8988T (cell line): ENCODE measurements at places on chromosomes 7 and 10.

- DNase-seq, result no peak
Measured at GRCh38 chr10:33655921-33656320, 321.5 kb upstream of the NRP1 start.

DNA sequence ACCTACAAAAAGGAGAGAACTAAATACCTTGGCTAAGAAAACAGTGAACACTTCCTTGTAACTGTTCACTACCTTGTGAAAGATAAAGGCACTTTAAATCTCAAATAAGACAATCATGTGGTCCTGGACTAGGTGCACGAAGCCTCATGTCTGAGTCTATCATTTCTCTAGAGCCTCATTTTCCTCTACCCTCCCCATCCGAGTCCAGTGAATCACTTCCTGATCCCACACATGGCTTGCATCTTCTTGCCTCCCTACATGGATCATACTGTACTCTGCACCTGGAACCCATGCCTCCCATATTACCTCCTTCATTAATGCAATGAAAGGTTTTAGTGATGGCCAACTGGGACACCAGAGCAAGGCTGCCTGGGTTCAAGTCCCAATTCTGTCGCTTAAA lies 34.5 kb downstream of the SNX10 start:
- no peak for DNase-seq

- no peak for DNase-seq
Measured at GRCh38 chr7:76997381-76998284, 34.5 kb downstream of the SPDYE17 start.

DNA sequence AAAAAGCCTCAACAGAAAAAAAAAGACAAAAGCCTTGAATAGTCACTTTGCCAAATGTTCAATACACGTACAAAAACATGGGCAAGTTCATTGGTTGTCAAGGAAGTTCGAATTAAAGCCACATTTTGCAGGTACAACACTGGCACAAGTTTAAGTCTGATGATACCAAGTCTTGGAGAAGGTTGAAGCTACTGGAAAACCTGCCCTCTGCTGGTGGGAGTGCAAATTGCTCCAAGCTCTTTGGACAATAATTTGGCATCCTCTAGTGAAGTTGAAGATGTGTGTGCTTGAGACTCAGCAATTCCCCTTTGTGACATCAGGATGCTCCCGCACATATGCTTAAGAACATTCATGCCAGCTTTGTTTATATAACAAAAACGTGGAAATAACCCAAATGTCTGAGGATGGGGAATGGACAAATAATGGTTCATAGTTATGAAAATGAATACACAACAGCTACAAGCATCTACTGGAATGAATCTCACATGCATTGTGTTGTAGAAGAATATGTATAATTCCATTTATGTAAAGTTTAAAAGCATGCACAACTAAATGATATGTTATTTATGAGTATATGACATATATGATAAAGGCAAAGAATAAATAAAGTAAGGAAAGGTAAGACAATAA lies 120.0 kb upstream of the PLPP4 start:
- DNase-seq, result no peak

DNA sequence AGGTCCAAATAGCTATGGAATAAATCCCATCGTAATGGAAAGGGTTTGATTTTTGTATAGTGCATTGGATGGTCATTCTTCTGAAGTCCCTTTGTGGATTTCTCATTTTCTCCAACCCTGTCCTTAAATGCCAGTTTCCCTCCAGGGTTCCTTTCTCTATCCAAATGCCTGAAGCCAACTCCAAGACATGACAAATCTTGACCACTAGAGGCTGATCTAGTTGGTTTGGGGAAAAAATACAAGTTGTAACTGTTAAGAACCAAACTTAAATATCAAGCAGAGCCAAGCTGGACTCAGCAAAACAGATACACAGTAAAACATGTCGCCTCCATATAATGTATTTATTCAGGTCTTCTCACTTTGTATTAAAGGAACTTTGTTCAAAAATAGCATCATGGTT lies 28.7 kb downstream of the FRMD4A start:
- no peak for DNase-seq

DNA sequence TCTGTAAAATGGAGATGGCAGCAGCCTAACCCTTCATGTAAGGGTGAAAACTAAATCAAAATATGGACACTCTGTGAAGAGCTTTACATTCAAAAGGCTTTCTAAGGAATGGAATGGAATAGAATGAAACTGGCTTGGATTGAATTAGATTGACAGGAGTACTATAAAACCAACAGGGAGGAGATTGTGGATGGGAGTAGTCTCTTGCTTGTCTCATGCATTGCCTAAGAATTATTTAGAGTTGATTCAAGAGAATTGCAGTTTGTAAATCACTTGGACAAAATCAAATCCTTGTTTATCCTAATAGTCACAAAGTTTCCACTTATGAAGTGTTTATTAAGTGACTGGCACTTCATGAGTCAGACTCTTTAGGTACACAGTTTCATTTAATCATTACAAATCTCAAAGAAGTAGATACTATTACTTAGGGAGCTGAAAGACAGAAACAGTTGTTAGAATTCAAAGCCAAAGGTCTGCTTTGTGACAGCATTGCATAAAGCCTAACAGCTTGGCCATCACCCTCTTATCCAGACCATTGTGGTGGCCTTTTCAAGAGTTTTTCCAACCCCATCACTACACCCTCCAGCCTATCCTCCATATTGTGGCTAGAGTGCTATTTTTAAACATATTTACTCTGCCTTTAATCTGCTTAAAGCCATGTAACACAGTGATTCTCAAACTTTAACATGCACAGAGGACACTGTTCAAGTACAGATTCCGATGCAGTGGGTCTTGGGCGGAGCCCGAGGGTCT lies 91.9 kb upstream of the GHITM start:
- no peak for DNase-seq

DNA sequence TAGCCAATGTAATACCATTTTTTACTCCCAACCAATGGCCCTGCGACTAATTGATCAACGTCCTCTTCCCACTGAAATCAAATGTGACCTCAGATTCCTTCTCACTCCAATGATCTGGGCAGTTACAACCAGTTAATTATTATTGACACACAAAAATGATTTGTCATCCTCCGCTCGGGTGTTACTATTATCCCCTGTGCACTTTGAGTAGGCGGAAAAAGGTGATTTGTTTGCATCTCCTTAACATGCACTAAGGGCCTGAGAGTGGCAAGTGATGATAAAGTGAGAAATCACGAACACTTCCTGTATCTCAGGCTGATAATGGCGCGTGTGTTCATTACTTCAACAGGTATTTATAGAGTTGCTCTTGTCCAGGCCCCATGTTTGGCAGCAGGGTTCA lies 40.9 kb upstream of the PNLIP start:
- DNase-seq, result no peak

DNA sequence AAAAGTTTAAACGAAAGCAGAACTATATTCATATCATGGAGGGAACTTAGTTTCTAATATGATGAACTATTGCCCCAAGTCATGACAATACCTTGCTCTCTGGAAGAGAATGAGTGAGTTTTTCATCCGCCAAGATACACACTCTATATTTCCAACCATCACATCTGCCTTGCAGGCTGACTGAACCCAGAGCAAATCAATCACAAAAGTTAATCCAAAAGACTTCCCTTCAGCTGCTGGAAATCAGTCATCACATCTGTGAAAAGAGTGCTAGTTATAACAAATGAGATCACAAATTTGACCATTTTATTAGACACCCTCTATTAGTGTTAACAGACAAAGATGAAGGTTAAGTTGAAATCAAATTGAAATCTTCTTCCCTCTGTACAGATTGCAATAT lies 261.7 kb upstream of the PRKCQ start:
- no peak for DNase-seq

GRCh38 chr7:150361402-150361801 lies 7.2 kb upstream of the REPIN1 start:
- no peak for DNase-seq

DNA sequence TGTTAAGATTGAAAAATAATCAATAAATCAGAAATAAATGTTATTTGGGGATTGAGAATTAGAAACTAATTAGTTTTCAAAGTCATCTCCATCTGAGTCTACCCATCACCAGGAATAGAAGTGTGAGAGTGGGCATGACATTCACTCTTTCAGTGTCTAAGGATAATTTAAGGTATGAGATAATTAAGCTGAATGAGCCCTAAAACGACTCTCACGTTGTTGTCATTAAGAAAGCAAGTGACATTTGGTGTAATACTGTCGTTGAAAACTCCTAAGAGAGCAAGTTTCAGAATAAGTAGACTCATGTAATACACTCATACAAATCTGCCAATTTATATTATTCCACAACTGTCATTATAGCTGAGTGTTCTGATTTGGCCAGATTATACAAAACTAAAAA lies 7.1 kb downstream of the AGMO start:
- no peak for DNase-seq

DNA sequence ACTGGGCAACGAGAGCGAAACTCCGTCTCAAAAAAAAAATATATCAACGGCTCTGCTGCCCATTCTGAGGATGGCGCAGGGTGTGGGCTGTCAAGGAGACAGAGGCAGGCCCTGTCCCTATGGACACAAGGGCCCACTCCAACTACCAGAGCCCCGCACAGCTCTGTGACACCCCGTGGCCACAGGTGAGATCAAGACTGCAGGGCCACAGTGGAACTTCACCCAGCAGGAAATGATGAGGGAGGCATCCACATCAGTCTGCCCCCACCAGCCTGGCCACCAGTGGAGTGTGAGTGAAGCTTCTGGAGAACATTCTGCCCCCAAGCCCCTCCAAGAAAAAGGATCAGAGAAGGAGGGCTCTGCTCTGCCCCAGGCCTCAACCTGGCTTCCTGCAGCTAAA lies 136.7 kb downstream of the DLG5 start:
- DNase-seq, result no peak

DNA sequence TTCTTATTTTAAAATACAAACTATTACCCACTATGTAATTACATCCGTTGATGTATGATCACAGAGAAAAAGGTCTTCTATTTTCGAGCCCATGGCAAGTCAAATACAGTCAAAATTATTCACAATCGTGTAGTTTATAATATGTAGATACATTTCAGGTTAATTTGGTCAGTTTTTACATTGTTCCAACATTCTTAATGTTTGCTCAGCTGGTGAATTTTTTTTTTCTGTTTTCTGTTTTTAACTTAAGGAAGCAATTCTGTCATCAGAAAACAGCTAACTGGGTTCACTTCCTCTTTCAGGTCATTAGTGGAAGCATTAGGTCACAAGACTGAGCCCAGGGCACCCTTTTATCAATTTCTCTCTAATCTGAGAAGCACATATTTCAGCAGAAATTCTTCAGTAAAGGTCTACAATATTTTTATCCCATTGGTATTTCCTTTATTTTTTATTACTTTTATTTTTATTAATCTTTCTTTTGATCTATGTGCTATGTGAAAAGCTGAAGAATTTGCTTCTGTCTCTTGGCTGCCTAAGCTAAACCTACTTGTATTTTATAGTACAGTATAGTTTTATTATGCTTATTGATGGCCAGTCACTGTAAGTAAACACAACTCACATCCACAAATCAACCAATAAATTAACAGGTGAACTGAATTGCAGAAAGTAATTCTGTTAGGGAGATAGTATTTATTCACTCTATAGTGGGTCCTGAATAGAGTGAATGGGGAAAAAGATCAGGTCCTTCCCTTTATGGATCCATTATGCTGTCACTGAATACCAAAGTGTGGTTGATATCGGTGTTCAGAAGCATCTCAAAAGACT lies 84.6 kb downstream of the ICA1 start:
- DNase-seq, result no peak

DNA sequence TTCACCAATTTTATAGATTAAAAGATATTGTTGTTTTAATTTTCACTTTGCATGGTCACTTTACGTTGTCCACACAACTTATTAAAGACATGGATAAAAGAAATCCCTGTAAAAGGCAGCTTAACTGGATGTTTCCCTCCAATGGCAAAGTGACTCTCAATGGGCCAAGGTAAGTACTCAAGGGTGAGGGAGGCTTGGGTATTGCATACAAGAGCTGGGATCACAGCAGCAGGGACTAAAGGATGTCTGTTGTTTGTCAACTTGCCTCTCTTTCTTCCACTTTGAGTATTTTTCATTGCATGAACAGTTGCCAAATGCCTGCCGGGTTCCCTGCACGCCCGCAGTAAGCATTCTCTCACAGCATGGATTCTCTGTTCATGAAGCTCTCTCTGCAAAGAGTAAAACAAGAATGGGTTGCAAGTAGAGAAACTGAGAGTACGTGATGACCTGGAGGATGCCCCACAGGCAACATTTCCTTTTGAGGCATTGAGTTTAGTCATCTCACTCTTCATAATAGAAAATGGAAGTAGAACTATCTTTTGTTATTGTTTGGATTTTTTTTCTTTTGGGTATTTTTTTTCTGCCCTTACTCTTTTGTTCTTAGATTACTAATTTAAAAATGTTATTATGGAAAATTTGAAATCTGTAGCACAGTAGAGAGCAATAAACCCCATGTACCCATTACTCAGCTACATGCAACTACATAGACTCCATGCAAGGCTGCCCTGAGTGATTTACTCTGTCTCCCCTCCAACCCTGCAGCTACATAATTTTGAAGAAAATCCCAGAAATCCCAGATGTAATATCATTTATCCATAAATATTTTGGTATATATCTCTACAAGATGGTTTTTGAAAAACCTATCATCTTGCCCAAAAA lies 26.3 kb downstream of the GPR141 start:
- no peak for DNase-seq

- DNase-seq, result no peak
Measured at GRCh38 chr10:106565546-106565945, 599.0 kb downstream of the SORCS1 start.

- DNase-seq, result no peak
Measured at GRCh38 chr10:14327527-14327926, 3.2 kb downstream of the FRMD4A start.

DNA sequence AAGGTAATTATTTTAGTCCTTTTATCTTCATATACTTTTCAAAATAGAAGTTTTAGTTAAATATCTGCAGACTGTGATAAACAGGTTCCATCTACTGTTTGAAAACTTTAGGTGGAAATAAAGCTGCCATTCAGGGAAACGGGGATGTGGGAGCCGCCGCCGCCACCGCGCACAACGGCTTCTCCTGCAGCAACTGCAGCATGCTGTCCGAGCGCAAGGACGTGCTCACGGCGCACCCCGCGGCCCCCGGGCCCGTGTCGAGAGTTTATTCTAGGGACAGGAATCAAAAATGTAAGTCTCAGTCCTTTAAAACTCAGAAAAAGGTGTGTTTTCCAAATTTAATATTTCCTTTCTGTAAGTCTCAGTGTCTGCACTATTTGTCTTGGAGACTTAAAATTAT lies 11.0 kb downstream of the SUN1 start:
- no peak for DNase-seq

DNA sequence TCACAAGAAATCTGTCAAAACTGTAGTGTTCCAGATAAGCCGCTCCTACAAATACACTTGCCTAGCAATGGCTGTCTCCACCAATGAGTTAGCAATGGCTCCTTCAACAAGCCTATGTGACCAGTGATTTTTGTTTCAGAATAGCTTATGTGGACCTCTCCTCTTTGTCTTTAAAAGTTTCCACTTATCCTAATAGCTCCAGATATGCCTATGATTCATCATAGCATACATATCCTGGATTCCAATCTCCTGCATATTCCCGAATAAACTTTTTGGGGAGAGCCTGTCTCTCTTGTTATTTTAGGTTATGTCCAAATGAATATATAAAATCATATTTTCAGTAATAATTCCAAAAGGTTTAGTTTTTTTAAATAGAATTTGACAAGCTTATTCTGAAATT lies 510.6 kb downstream of the ARL4A start:
- no peak for DNase-seq

GRCh38 chr7:5286933-5287332 lies 4.2 kb downstream of the SLC29A4 start:
- no peak for DNase-seq

- DNase-seq, result no peak
Measured at GRCh38 chr7:132296820-132297219, 279.4 kb downstream of the PLXNA4 start.
